Fibroblast of lung (primary cell): ENCODE measurements at places on chromosomes 16 and 17.

DNA sequence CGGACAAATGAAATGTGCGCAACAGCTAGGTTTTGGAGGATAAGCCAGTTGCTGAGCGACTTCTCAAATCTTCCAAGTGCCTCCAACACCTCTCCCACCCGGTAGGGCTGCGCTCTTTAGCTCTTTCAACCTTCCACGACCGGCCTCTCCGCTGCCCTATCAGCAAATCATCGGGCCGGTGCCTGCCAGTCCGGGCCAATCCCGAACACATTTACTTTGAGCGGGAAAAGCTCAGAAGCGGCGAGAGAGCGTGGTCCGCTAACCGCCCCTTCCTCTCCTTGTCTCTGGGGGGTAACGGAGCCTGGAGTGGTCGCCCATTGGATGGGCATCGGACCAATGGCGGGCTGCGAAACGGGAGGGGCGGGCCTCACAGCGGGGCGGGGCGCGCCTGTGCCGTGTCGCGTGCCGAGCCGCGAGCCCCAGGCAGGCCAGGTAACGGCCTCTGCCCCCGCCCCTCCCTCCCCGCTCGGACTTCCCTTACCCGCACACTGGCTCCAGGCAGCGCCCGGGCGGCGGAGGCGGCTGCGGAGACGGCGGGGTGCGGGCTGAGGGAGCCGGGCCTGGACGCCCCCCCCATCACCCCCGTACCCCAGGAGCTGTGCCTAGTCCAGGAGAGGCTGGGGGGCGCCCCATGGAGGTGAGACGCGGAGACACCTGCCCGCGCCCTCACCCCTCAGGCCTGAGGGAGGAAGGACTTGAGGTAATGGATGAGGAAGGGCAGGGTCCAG lies at the start of gene MEIOC:
Gene MEIOC, plus strand, starts transcription at position 486 of the 728 bp plus-strand sequence. Its CDS starts 146 bp downstream, at position 632.
- DNase-seq, result no peak

GRCh38 chr16:4113358-4114256 lies 2.6 kb downstream of the ADCY9 start:
- DNase-seq, result no peak

- no peak for DNase-seq
These were observed 15.8 kb downstream of the PLCD3 start for GRCh38 chr17:45116434-45117016.

DNA sequence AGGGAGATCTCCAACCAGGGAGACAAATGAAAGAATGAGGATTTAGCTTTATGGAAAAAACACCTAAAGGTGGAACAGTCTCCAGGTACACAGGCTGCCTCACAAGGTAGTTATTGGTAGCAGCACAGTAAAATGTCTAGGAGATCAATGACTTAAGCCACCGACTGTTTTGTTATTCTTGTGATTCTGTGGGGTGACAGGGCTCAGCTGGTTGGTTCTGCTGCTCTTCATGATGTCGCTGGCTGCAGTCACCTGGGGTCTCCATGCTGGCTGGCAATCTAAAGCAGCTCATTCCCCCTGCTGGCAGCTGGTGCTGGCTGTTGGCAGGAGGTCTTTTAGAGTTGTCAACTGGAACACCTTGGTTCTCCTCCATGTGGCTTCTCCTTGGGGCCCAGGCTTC lies 69.2 kb downstream of the FOXL1 start:
- DNase-seq, result no peak

GRCh38 chr16:85625053-85625452 lies 11.9 kb downstream of the GSE1 start:
- DNase-seq, result no peak

DNA sequence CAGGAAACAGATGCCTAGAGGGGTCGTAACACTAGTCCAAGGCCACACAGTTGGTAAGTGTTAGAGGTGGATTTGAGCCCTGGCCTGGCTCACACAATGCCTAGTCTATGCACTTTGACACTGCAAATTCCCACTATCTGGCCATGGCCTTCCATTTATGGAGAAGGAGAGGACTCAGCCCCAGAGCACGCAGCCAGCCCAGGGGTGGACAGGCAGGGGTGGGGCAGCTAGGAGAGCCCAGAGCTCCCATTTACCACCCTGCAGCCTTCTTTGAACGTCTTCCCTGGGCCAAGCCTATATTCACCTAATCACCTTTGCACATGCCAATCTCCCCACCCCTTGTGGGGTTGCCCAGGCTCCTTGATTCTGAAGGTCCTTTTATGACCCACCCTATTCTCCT lies 81.2 kb downstream of the DYNLRB2 start:
- no peak for DNase-seq
